ENCODE measurements at places on chromosomes 4 and X.

- no peak for DNase-seq
These were observed 34.8 kb upstream of the SPANXD start for GRCh38 chrX:141733371-141733770.

DNA sequence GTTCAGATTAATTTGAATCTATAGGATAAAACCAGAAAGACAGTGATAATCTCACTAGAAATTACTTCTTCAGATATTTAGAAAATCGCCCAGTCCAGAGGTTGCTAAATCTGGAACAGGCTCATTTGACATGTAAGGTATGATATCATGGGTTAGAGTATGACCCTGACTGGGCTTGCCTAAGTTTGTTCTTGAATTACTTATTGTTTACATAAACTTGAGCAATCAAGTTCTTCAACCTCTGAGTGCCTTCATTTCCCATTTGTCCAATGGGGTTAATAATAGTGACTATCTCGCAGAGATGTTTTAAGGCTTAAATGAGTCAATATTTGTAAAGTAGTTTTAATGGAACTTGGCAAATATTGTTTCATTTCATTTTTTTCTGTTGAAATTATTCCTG lies 1947.6 kb upstream of the IGFBP7 start:
- DNase-seq, result no peak

- no peak for DNase-seq
These were observed 116.7 kb downstream of the CDKL5 start for GRCh38 chrX:18542131-18542530.

GRCh38 chr4:159837071-159837470 lies 734.2 kb downstream of the RAPGEF2 start:
- DNase-seq, result no peak

DNA sequence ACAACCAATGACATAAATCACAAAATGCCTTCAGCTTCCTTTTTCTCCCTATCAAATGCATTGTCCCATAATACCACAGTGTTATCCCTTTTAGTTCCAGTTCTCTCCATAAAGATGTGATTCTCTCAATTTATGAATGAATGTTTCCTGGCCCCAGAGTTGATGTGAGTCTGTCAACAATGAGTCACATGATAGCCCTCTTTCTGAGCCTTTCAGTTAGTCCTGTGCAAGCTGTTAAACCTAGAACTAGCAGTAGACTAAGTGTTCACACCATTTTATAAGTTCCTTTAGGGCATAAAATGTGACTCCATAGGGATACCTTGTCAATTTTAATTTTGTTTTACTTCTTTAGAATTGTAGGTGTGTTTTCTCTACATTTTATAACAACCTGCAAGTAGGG lies 129.5 kb downstream of the PABPC4L start:
- DNase-seq, result no peak

DNA sequence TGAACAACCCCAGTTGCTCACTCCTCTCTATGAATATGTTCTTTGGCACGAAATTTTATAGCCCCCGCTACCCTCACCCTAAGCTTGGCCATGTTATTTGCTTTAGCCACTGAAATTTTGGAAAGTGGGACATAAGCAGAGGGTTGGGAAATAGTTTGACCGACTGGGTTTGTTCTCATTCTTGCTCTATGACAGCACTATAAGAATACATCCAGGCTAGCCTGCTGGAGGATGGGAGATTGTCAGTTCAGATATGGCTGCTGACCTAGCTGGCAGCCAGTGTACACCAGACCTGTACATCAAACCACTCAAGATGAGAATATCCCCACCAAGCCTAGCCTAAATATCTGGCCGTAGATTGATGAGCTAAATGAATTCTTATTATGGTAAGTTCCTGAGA lies 298.1 kb downstream of the PDGFC start:
- DNase-seq, result no peak

GRCh38 chrX:45077748-45078424 lies 122.8 kb downstream of the DIPK2B start:
- no peak for DNase-seq

DNA sequence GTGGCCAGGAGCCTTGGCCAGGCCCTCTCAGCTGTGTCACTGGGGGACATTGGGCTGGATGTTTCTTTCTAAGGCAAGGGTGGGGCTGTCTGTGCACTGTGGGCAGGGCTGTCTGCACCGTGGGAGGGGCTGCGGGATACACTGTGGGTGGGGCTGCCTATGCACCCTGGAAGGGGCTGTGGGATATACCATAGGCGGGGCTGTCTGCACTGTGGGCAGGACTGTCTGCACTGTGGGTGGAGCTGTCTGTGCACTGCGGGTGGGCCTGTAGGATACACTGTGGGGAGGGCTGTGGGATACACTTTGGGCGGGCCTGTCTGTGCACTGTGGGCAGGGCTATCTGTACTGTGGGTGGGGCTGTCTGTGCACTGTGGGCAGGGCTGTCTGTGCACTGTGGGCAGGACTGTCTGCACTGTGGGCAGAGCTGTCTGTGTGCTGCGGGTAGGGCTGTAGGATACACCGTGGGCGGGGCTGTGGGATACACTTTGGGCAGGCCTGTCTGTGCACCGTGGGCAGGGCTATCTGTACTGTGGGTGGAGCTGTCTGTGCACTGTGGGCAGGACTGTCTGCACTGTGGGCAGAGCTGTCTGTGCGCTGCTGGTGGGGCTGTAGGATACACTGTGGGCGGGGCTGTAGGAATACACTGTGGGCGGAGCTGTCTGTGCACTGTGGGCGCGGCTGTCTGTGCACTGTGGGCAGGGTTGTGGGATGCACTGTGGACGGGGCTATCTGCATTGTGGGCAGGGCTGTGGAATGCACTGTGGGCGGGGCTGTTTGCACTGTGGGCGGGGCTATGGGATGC lies 31.1 kb downstream of the ACOX3 start:
- no peak for DNase-seq

DNA sequence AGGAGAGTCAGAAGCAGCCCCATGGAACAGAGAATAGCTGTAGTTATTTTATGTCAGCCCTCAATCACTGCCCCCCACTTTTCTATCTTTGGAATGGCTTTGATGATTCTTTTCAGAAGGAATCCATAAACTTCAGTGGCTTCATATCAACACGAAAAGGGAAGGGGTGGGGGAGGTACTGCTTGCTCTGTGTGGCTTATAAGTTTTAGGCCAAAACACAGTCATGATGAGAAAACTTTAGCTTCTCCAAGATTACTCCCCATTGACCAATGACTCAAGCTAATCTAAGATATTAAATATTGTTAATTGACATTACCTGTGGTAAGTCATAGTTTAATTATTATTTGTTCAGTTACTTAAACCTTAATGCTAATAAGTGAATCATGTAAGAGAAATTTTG lies 669.6 kb upstream of the FAM241A start:
- no peak for DNase-seq

GRCh38 chr4:26050671-26051070 lies 136.7 kb downstream of the SMIM20 start:
- no peak for DNase-seq

DNA sequence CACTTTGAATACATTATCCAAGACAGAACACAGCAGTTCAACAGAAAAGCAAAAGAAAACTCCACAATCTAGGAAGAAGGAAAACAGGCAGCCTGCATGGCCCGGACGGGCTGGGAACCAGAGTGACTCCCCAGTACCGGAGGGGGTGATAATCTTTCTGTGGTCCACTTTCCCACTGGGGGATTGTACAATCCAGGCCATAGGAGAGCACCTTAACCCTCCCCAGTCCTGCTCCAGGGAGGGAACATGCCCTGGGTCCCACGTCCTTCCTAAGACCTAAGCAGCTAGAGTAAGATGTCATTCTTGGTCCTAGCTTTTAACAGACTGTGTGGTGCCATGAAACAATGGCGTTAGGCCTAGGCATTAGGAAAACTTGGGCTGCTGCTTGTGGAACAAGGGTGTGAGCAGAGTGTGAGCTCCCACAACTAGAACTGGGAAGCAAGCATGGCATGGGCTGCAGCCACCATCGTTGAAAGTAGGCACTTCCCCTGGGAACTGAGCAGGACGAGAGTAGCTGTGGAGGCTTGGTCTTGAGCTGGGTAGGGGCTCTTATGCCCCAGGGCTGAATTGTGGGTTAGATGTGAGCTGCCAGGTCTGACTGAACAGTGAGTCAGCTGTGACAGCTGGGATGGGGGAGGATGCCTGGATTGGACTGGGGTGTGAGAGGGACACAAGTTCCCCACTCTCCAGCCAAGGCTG lies 42.4 kb downstream of the NAT8L start:
- no peak for DNase-seq

GRCh38 chr4:89308161-89308500 lies 531 bp upstream of the GPRIN3 start:
- DNase-seq, result no peak

DNA sequence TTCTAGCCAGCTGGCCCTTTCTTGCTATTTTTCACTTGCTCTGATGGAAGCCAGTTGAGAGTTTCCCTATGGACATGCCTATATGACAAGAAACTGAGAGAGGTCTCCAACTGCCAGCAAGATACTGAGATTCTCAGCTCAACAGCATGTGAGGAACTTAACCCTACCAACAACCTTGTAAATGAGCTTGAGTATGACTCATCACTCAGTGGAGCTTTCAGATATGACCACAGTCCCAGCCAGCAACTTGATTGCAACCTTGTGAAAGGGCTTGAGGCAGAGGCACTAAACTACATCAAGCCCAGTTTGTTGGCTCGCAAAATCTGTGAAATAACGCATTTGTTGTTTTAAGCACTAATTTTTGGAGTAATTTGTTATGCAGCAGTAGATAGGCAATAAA lies 175.8 kb downstream of the COMMD8 start:
- DNase-seq, result no peak

GRCh38 chrX:141668371-141668770 lies 30.2 kb downstream of the SPANXD start:
- DNase-seq, result no peak

- no peak for DNase-seq
These were observed 20.2 kb downstream of the CETN2 start for GRCh38 chrX:152810403-152810802.

GRCh38 chr4:101345271-101345595 lies 2.1 kb downstream of the PPP3CA start:
- DNase-seq, result no peak
